CD4-positive, alpha-beta T cell treated with Interleukin-12 subunit alpha and Interleukin-12 subunit beta, for 1 hour (primary cell): ENCODE measurements at places on chromosomes 3 and 15.

DNA sequence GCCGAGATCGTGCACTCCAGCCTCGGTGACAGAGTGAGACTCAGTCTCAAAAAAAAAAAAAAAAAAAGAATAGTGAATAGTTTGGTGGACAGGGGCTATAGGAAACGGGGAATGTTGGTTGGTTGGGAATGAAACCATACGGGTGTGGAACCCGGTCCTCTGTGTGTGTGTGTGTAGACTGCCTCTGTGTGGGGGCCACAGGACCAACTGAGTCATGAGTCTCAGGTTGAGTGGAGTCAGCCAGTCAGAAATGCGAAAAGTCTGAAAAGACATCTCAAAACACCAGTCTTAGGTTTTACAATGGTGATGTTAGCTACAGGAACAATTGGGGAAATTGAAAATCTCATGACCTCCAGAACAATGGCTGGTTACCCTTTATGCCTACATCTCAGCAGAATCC is 44.5 kb downstream of the ZDHHC19 start:
- no peak for DNase-seq

- DNase-seq = peak; percentile 12
These were observed 159.2 kb downstream of the TPRG1 start for GRCh38 chr3:189331002-189331418.

GRCh38 chr15:75646112-75646943 is 1.4 kb upstream of the SNX33 start:
- no peak for DNase-seq

DNA sequence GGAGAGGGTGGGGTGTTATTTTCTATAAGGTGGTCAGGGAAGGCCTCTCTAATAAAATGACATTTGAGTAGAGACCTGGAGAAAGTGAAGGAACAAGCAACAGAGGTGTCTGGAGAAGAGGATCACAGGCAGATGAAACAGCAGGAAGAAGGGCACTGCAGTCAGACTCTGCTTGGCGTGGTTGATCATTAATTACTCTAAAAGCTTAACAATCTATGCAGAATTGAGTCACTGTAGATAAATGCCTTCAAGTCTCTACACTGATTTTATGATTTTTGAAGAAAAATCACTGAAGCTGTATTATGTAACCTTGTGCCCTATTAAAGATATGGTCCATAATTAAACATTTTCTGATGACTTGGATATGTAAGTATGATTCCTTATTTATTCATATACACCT is 114.2 kb downstream of the TNIK start:
- DNase-seq = no peak

DNA sequence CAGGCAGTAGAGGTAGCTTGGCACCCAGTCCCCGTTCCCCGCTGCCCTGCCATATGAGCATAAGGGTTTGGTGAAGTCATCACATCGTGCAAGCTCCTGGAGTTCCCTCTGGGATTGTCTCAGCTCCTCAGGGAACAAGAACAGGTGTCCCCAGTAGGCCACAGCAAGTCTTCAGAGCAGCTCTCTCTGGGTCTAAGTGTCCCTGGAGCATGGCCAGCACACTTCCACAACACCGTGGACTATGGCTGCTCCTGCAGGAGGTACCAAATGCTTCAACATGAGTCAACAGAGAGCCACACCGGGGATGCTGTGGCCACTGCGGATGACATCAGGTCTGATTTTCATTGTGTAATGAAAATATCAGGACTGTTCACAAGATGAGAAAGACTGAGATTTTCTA is 23.1 kb downstream of the ABHD6 start:
- DNase-seq = no peak

DNA sequence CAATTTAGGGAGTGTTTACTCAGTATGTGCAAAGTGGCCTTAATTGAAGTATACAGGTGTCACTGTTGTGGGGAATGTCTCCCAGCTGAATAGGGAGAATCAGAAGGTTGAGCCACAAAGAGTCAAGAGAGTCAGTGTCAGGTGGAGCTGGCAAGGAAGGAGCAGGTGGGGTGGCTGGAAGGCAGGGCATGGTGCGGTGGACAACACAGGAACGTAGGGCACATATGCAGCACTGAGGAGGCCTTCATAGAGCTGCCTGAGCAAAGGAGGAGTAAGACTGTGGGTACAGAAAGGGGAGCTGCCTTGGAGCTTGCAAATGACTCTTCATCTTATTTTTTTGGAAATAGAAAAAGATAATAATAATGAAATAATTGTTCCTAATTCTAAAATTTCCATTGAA is 20.0 kb downstream of the ARHGEF3 start:
- no peak for DNase-seq

DNA sequence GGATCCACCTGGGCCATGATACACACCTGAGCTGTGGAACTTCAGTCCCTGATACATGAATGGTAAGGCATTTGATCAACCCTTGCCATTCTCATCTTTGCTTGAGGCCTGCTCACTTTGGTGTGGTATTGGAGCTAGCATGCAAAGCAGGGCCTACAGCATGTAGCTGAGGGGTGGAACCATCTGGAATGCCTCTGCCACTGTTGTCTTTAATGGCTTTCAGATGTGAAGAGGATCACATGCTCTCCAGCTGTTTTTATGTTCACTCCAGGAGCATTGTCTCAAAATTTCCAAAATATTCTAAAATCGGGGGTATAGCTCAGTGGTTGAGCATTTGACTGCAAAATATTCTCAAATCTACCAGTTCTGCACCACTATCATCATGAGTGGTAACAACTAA is 64.4 kb upstream of the PHLDB2 start:
- DNase-seq = no peak

DNA sequence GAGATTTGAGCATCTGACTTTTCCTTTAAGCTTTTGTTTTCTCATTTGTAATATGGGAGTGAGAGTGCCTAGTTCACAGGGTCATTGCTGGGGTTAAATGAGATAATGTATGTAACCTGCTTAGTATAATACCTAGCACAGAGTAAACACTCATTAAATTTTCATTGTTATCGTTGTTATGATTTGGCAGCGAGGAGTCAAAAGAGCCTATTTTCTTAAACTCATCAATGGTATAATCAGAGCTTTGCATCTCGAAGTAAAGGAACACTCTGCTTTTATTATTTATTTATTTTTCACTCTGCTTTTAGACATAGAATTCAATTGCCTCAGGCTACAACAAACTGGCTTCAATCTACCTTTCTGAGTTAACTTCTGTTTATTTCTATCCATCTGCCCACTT is 52.8 kb downstream of the LPP start:
- no peak for DNase-seq

GRCh38 chr15:90864507-90864906 is 3.9 kb upstream of the FURIN start:
- DNase-seq = no peak

DNA sequence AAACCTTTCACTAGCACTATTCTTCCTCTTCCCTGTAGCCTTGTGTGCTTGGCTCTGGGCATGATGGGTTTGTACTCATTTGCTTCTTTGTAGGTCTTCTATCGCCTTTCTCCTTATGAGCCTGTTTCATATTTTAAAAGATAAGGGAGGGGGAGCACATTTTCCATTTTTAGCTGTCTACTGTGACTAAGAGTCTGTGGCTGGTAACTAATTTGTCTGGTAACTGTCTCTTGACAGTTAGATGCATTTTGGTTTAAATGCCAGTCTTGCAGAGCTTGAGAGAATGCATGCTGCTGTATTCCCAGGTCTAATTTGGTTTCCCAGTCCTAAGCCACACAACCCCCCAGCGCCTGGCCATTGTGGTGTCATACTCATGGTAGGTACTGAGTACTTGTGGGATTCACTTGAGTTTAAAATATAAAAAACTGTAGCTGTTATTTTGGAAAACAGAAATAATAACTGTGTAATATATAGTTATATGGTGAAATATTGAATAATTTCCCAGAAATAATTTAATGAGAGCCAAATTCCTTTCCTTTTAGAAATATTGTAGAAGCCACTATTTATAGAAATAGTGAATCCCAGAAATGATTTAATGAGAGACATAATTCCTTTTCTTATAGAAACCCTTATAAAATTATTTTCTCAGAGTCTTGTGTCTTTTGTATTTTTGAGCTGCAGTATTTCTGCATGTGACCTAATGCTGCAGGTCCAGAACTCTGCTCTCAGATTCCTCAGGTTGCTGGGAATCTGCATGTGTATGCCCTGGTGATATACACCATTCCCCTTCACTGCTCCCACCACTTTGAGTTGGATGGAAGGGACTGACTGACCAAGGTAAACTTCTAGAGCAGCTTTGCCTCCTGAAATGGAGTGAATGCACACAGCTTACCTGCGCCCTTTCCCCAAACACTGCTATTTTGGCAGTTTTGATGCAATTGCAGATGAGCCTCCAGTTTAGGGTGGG is 13.9 kb upstream of the GPR171 start:
- DNase-seq = no peak

DNA sequence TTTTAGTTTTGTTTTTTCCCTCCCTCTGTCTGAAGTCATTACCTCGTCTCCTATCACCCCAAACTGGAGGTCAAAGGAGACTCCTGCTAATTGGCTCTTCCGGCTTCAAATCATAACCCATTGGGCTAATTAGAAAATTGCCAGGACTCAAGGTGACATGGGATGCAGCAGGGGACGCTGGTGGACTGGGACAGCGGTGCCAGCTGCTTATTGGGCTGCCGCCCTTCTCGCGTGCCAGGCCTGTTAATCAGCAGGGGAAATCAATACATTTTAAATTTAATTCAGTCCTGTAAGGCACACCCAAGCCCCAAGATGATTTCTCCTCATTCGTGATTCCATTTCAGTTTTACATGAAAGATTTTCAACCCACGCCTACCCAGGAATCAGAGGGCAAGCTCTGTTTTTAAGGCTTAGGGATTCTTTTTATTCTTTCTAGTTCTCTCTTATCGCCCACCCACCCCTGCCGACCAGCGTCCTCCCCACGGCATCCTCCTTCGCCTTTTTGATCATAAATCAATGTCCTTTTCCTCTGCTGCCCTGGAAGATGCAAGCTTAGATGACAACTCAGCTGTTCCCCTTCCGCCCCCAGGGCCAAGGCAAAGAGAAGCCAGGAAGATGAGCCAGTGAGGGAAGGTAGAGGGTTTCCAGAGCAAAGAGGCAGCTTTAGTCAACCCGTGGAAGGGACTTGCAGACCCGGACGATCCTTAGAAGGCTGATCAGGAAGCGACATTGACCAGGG is 329.6 kb downstream of the UACA start:
- no peak for DNase-seq

DNA sequence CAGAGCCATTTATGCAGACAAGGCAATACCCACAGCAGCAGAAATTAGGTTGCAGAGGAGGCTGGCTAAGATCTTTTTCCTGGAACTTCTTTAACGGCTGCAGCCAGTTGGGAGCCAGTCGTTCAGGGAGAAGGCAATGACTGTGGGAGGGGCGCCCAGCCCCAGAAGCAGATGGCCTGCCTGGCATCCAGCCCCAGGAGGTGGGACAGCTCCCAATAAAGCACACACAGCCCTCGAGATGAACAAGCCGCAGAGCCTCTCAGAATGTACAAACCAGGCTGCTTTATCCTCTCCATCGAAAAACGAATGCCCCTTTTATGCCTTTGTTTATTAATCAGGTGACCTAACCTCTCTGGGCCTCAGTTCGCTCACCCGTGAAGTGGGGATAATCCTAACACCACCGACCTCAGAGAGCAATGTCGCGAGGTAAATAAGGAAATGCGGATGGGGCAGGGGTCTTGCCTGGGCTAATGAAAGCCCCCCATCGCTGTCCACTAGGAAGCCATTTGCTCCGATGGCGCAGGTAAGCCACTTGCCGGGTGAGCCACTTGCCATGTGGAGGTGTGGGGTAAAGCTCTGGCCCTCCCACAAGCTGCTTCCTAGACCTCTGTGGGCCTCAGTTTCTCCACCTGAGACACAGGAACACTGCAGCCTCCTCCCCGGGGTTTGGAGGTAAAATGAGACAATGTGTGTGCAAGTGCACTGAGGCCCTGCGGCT is 35.8 kb downstream of the MGLL start:
- no peak for DNase-seq

- DNase-seq = no peak
These were observed 34.2 kb upstream of the LDHAL6B start for GRCh38 chr15:59172289-59172901.

DNA sequence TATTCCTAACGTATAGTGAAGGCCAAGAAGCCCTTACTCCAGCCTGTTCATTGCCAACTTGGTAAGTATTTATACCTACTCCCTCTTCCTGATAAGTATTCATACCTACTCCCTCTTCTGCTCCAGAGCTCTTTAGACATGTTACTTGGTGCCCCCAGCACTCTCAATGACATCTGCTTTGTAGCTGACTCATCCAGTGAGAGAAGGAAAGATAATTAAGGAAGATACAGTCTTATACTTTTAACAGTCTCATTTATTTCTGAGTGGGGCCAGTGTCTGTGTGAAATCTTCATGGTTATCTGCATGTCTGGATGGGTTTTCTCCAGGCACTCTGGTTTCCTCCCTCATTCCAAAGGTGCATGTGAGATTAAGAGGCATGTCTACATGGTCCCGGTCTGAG is 698.7 kb downstream of the FHIT start:
- DNase-seq = no peak

DNA sequence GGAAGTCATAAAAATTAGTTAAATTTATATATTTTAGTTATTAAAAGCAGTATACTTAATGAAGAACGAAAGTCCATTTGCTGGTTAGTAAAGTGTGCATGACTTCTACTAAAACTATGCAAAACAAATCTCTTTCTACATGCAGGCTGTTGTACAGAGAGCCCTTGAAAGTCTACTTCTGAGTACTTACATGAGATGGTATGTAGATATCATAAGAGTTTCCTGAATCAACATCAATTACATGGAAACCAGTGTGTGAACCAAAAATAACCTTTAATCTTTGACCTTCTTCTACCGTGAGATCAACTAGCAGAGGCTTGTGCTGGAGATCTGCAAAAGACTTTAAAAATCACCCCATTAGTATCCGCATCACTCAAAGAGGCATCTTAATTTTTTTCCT is 42.1 kb upstream of the SLC2A2 start:
- DNase-seq = no peak

DNA sequence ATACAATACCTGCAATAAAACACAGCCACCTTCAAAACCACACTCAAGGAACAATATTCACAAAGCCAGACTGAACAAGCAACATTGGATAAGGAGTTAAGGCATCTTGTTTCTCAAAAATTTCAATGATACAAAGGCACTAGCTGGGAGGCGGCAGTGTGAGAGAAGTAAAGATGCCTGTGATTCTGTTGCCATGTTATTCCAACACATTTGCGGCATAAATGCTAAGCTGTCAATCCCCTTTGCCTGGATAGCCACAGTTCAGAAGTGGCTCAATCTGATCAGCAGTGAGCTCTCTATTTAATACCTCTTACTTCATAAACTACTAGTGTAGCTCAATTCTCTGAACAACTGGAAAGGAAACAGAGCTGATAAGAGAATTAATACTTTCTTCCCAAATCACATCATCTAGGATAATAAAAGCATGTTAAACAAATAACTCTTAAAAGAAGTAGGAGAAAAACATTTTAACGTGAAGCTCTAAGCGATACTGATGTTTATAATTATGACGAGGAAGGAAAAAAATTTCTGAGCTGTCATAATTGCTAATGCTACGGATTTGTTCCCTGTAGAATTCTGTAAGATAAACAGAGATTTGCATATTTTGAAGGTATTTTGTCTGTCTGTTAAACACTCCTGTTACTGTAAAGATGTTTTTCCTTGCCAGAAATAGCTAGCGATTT is 358.4 kb downstream of the FOXP1 start:
- no peak for DNase-seq

- no peak for DNase-seq
These were observed 240.8 kb downstream of the ADAMTS17 start for GRCh38 chr15:100100926-100101325.
